Thoracic aorta endothelial cell (primary cell): ENCODE measurements at places on chromosomes 16 and 17. TPM values are rescaled to one million over a fixed set of nuclear protein-coding genes. Genes with fewer than 3 reads are reported as not detected.

NAGS gene
- total RNA-seq, result 1.7 and 4.3 TPM in 2 replicates

IL21R gene
- 0.07 TPM in 1 of 2 replicates, not detected in the other for total RNA-seq

CCL22 gene
- total RNA-seq, result not detected in 2 replicates

PPY gene
- total RNA-seq, result not detected in 2 replicates

PCGF2 gene
- 9.2 and 13.4 TPM in 2 replicates for total RNA-seq

SMIM36 gene
- total RNA-seq, result not detected in 2 replicates

TLCD3B gene
- 0.07 and 0.13 TPM in 2 replicates for total RNA-seq

SEZ6L2 gene
- 1.2 and 1.4 TPM in 2 replicates for total RNA-seq

PDPR gene
- 24.9 and 26.5 TPM in 2 replicates for total RNA-seq

C1QTNF1 gene
- 4.1 and 6.8 TPM in 2 replicates for total RNA-seq

KRT36 gene
- total RNA-seq, result not detected in 2 replicates

MPP3 gene
- total RNA-seq, result 13.2 and 13.9 TPM in 2 replicates

TEDC2 gene
- 7.7 and 11.6 TPM in 2 replicates for total RNA-seq
